Right renal cortex interstitium (tissue), 3 donors: ENCODE measurements at places on chromosomes 1 and 21.

DNA sequence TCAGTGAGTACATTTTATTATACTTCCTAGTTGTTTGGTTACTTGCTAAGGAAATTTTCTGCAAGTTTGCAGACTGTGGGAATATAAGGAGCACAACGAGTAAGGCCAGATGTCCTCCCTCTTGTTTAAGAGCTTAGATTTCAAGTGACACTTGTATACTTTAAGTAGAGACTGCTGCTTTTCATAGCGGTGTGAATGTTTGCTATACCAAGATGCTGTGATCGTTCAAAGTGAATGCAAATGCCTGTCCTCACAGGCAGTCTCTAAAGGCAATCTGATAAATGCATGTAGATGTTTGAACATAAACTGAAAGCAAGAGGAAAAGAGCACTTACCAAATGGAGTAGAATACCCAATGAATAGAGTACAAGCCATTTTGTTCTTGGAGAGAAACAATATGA lies 226.4 kb downstream of the NRIP1 start:
- DNase-seq = no peak

- no peak for DNase-seq
Observed at GRCh38 chr1:68673771-68674170, 176.9 kb upstream of the DEPDC1 start.

DNA sequence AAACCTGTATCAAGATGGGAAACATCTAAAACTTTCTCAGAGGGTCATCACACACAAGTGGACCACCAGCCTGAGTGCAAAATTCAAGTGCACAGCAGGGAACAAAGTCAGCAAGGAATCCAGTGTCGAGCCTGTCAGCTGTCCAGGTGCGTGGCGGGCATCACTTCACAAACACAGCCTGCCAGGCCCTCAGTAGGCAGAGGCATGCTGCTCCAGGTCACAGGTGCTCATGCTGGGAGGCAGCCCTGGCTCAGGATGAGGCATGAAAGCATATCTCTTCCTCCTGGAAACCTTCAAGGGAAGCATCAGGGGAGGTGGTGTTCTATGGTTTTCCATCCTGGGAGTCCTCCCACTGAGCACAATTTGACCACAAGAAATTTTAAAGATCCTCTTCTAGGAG lies 6.3 kb downstream of the CD2 start:
- no peak for DNase-seq

DNA sequence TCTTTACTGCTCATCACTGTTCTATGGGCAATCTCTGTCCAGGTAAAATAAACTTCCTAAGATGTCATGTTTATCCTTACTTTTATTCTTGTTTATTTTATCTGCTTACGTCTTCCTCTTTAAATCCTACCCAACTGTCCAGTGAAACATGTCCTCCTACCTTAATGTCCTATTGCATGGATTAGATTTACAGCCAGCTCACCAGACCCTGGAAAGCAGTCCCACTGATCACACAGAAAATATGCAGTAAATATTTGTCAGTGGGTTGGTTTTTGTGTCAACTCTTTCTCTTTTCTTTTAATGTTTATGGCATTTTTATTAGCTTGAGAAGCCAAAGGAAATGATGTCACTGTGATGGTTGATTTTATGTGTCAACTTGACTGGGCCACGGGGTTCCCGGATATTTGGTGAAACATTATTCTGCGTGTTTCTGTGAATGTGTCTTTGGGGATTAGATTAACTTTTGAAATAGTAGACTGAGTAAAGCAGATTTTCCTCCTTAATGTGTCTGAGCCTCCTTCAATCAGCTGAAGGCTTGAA lies 258.3 kb downstream of the SRGAP2C start:
- DNase-seq = peak; percentile 10

GRCh38 chr1:183896466-183897048 lies 91.6 kb downstream of the RGL1 start:
- DNase-seq = no peak

DNA sequence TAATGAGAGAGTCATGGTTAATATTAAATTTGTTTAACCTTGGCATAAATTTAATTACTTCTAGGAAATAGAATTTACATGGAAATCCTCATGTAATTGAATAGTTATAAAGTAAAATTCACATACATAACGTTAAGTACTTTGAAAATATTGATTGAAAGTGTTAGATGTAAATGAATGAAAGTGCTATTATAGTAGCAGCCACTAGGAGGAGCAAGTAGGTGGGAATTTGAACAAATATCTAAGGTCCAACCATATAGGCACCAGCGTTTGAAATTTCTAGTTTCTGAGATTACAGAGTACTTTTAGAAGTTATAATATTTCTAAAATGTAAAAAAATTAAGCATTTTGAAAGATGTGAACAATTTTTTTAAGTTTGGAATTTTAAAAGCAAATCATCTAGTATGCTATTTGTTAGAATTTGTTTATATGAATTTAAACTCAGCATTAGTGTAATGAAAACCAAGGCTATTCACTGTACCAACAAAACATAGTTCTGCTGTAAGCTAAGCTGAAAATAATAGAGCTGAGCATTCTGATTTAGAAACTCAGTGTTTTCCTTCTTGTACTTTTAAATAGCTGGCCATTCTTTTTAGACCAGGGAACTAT lies 3.3 kb downstream of the B3GALT2 start:
- no peak for DNase-seq

DNA sequence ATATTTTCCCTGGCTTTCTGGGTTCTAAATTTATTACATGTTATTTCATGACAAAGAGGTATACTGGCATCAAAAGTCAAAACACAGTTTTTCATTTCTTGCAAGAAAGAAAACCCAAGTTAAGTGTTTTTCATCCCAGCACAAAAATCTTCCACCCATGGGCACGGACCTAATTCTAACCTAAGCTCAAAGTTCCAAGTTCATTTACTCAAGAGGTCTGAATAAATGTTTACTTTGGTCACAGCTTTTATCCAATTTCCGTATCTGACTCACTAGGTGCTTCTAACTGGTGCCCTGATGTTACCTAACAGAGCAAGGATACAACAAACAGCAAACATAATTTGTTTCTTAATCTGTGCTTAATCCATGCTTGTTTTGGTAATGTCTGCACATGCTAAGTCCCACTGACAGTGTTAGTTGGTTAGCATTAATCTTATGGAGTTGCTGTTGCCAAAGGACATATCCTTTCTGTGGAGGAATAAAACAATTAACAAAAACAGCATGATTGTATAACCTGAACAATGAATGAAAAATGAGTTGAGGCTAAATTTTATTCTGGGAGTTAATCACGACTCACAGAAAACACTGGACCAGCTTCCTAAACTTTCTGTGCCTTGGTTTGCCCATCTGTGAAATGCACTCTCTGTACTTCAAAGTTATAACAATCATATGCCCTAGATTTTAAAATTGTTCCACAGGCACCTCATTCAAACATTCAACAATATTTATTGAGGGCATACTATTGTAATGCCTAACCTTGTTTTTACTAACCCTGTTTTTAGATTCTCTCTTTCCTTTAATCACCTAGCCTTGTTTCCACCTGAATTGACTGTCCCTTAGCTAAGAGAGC lies 4.2 kb upstream of the CHD1L start:
- DNase-seq = no peak

DNA sequence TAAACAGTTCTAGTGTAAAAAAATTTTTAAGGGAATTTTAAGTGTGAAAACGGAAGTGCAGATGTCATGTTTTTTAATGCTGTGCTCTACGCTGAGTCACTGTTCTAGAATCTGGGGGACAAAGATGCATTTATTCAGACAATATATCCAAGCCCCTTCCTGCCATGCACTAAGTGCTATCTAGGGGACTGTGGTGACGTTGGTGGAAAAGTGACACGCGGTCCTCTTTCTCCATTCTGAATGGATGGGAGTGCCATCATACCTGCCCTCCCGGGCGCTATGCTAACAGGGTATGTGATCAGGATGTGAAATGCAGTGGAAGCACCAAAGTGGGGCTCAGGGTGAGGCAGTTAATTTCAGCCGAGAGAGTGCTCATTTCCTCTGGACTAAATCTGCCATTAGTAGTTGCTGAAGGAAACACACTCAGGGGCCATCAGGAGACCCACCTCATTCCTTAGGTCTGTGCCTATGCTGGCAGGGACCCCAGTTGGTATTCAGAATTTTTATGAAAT lies 6.6 kb downstream of the C1orf226 start:
- no peak for DNase-seq

DNA sequence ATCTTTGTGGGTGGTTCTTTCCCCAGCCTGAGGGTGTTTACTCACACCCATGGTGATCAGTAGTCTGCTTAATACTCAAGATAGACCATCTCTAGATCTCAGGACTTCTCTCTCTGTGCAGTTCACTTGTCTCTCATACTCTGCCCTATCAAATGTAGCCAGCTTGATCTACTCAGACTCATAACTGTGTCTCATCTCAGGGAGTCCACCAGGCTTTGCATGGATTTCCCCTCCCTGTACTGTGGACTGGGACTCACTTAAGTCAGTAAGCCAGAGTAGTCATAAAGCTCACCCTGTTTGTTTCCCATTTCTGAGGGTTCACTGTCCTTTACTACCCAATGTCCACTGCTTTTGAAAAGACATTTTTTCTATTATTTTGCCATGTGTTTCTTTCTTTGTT lies 41.8 kb downstream of the LYPLAL1 start:
- DNase-seq = no peak
